ENCODE measurements at places on chromosomes 16 and 17. TPM values are rescaled to one million over a fixed set of nuclear protein-coding genes. Genes with fewer than 3 reads are reported as not detected.

HAP1 gene
- total RNA-seq: 0.14 TPM

GRCh38 chr17:31416503-31416923 is 25.0 kb downstream of the RAB11FIP4 start:
- DNase-seq: no peak

GRCh38 chr16:10982465-10983150 is 38.2 kb downstream of the CLEC16A start:
- no peak for DNase-seq

DNA sequence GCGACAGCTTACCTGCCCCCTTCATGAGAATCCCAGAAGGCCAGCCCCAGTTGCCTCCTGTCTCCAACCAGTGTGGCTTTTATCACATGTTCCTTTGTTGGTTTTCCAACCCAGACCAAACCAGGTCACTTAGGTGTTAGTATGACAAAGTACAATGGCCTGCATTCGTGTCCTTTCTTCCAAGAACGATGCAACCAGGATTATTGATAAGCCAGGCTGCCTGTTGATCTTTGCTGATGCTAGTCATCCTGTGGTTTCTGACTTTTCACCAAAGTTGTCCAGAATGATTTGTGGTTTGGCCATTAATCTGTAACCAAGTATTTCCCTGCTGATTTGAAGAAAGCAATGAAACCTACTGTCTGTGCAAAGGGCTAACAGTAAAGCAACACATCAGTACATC is 191.4 kb downstream of the CYLD start:
- no peak for DNase-seq

DNA sequence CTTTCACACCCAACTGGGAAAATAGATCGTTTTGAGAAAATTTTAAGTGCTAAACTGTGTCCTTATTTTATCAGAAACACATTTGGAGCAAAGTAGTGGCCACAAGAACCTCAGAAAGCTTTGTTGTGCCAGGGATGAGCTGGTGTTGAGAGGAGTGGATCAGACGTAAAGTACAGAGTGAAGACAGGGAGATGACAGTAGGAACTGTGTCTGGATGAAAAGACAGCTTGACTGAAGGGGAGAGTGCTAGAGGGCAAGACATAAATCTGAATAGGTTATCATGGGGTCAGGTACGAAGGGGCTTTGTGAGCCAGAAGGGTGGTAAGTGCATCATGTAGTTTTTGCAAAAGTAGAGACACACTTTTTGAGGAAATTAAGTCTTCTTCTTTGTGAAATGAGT is 39.3 kb upstream of the CARMIL2 start:
- DNase-seq: no peak

- DNase-seq: no peak
Measured at GRCh38 chr16:13148836-13149235, 247.4 kb downstream of the SHISA9 start.

GRCh38 chr16:27551036-27551435 is 1.1 kb downstream of the KATNIP start:
- DNase-seq: no peak

GRCh38 chr17:50426472-50426782 is 409 bp downstream of the ACSF2 start:
- no peak for DNase-seq

WNT3 gene
- 1.1 TPM for total RNA-seq
